Endothelial cell of umbilical vein (primary cell): ENCODE measurements at places on chromosomes 2 and 18.

DNA sequence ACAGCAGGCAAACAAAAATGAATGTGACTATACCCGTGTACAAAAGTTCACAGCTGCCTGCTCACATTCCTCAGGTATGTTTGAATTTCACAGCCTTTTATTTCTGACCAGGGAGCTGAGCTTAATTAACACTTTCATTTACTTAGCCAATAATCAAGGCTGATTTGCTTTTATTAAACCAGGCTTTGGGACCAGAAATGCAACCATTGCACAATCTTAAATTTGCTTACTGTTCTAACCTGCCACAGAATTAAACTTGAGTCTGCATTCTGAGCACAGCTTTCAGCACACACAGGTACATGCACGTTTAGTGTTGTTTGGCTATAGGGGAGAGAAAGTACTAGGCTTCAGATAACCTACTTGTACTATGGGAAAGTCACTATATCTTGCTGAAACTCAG is 372.4 kb upstream of the ATP5MC3 start:
- DNase-seq, result no peak

DNA sequence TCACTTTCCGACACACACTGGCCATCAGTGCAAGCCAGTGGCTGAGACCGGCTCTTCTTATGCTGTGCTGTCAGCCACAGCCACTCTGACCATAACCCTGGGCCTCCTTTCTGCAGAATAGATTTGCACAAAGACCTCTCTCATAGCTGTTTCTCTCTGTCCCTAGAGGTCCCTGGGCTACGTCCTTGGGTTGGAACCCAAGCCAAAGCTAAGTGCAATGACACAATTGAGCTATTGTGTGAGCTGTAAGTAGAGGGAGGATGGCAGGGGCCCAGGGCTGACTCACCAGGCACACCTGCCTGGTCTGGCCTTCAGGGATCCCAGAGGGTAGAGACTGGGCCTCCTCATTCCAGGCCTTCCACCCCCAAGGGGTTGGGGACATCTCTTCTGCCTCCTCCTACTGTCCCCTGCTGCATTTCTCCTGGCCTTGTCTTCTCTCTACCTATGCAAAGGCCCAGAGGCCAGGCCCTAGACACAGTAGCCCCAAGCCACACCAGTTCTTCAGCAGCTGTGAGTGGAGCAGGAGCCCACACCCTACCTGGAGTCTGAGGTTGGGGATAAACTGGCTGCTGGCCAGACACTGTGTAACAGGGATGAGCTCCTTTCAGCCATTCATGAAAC is 174.6 kb downstream of the NCK2 start:
- no peak for DNase-seq

GRCh38 chr2:219272995-219273394 is 6.2 kb upstream of the DNAJB2 start:
- DNase-seq, result no peak

- no peak for DNase-seq
Measured at GRCh38 chr2:98859323-98859722, 76.7 kb downstream of the CRACDL start.

GRCh38 chr2:233178994-233179847 is 72.3 kb upstream of the ATG16L1 start:
- DNase-seq, result no peak

DNA sequence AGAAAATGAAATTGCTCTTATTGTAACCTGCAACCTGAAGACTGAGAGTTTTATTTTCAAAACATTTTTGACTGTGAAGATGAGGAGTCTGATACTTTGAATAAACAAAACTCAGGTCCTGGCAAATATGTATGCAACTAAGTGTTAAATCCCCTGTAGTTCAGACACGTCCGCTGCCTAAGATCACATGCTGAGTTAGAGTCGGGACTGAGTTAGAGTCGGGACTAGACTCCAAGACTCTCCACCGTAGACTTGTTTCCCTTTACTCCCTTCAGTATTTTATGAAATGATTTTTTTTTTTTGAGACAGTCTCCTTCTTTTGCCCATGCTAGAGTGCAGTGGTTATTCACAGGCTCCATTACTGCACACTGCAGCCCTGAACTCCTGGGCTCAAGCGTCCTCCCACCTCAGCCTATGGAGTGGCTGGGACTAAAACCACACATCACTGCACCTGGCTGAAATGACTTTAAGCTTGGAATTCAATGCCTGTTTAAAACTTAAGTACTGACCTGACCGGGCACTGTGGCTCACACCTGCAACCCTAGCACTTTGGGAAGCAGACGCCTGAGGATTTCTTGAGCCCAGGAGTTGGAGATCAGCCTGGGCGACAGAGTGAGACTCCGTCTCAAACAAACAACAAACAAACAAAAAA is 28.0 kb upstream of the PMAIP1 start:
- no peak for DNase-seq

GRCh38 chr2:233354971-233355574 is 779 bp downstream of the DGKD start:
- DNase-seq, result peak; percentile 19

DNA sequence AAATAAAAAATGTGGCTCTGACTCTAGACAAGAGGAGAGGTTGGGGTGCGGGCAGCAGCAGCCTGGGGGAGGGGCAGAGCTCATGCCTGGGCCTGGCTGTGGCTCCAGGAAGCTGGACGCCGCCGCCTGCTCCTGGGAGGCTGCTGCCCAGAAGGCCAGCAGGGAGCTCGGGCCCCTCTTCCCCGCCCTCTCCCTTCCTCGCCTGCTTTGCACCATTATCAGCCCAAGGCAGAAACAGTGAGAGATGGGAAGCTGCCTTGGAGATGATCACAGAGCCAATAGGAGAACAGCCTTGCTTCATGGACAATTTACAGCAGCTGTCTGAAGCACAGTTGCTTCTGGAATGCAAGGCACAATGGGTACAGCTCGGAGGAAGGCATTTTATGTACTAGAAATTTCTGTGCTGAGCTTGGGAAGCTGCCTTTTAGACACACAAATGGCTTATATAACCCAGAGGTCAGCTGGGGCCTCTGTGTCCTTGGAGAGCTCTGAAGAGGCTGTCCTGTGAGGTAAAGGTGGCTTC is 55.3 kb upstream of the AFF3 start:
- DNase-seq, result peak; percentile 66

- DNase-seq, result no peak
Measured at GRCh38 chr2:72144274-72144631, 3.4 kb downstream of the CYP26B1 start.

GRCh38 chr2:36781907-36782720 is 85.6 kb downstream of the VIT start:
- DNase-seq, result no peak

GRCh38 chr2:23901966-23902846 is 24.7 kb downstream of the ATAD2B start:
- no peak for DNase-seq

DNA sequence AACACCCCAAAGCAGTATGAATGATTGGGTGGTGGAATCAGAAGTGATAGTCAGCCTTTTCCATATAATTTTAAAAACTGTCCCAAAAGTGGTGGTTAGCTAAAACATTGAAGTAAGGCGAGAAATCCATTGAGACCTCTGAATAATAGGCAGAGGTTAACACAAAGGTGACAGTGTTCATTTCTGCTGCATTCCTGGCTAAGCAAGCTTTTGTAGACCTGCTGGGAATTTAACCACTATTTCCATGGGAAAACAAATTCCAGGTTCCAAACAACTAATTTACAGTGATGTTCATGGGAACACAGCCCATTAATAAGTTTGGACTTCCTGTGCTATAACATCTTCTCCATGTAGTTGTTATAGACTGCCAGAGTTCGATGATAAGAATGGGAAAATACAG is 6.3 kb upstream of the INO80D start:
- no peak for DNase-seq
